ENCODE measurements at places on chromosomes 7 and 10. TPM values are rescaled to one million over a fixed set of nuclear protein-coding genes. Genes with fewer than 3 reads are reported as not detected.

Gene SH2D4B
- total RNA-seq, result not detected

Gene AGAP4
- 9.2 TPM for total RNA-seq

Gene CYP2C18
- total RNA-seq, result not detected

Gene EVX1
- total RNA-seq, result not detected

Gene JAKMIP3
- under 0.01 TPM for total RNA-seq

DNA sequence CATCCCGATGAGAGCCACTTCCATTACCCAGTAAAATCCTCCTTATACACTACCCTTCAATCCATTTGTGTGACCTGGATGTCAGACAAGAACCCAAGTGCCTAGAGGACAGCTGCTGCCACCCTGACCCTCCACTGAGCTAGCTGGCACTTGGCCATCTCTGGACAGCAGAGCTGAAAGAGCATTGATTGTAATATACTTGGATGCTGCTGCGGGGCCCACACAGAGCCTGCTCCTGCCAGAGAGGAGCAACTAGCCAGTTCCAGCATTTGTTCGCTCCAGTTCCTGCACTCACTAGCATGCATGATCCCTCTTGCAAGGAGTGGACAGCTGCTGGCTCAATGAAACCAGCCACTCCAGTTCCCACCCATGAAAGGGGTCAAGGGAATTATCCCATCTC lies 8.4 kb upstream of the TMEM254 start:
- DNase-seq, result no peak

- DNase-seq, result no peak
Observed at GRCh38 chr10:121087129-121087528, 236.0 kb downstream of the WDR11 start.

DNA sequence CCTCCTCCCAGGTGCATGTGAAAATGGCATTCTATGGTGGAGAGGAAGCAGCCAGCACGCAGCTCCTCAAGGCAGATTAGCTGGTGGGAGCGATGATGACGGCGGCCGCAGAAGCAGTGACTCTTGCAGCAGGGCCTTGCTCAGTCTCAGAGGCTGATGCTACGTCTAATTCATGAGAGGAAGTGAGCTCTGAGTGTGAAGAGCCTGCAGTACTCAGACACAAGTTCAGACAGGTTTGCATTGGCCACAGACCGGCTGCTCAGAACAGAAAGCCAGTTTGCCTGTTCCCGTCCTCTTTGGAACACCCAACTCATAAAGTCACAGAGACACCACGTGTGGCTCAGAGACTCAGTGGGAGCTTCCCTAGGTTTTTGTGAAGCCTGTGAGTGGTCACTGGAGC lies 136.5 kb downstream of the ADARB2 start:
- DNase-seq, result no peak

DNA sequence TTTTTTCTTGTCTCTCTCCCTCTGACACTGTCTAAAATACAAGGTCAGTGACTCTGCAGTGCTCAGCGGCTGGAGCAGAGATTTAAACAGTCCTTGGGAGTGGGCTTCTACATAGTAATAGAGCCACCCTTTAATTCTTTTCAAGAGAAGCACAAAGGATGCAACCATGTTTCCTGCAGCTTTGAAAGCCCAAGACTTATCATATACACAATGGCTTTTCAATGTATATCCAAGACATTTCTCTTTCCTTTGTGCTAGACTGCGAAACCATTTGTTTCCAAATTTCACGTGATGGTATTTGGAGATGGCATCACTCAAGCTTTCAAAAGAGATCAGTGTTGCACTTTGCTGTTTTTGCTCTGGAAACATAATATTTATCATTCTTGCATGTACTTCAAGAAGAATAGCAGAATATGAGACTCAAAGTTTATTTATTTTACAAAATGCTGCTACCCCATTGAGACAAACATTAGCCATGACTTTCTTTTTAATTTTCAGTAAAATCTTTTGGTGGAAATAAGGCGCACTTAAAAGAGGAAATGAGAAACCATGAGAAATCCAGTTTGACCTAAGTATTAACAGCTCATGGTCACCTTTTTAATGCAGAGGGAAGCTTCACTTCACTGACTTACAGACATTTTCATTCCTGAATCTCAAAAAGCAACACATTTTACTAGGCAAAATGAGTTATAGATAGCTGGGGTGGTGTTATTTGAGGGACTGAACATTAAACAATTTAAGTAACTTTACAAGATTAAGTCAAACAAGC lies 76.6 kb downstream of the SEMA3C start:
- DNase-seq, result no peak

GRCh38 chr7:40673285-40673684 lies 538.5 kb downstream of the SUGCT start:
- no peak for DNase-seq

DNA sequence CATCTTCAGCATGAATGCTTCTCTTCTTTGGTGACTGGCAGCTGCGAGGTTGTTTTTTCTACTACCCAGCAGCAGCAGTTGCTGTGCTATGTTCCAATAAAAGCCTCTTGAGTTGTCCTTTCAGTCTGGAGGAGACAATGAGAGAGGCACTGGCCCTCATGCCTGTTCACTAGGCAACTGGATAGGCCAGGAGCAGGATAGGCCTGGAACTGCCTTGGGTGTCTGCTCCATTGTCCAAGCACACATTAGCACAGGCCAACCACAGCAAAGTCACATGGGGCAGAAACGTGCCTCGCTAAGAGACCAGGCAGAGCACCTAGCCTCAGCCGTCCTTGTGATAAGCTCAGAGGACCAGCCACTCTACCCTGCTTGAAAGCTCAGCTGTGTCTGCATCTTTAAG lies 76.9 kb upstream of the PDCD4 start:
- no peak for DNase-seq

GRCh38 chr10:42997151-42997848 lies 79.6 kb upstream of the RET start:
- DNase-seq, result no peak

DNA sequence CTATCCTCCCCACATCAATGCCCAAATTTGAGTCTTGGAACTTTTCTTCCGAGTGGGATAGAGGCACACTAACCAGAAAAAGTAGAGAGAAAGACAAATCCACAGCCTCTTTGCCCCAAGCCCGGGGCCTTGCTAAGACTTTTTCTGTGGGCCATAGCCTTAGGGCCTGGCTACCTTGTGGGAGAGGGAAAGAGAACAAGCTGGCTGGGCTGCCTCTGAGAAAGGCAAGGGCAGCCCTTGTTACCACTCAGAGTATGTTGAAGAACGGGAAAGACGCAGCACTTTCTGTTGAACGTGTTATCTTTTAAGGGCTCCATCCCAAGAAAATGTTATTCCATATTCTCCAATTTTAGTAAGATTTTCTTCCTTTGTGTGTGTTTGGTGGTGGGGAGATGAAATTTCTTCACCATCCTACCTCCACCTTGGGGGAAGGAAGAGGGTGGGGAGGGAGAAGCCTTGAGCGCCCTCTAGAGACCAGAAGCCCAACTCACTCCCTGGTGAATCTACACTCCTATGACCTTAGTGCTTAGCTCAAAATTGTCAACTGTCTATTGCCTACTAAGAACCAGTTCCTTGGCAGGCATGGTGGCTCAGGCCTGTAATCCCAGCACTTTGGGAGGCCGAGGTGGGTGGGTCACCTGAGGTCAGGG lies 3.9 kb upstream of the NRF1 start:
- no peak for DNase-seq

DNA sequence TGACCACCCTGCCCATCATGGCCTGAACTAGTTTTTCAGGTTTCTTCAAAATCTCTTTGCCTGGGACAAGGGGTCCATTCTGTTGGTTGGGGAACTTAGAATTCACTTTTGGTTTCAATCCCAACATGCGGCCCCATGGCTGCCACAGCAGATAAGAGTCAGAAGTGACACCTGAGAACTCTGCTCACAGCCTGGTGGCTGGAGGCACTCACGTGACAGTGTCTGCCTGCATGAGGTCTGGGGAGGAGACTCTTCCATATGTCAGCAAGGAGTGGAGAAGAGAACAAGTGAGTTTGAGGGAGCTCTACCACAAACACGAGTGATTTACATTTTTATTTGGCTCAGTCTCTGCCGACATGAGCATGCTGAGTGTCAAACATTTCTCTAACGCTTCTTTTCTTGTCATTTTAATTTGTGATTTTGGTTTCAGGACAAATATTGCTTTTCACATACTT lies 370.4 kb downstream of the TNS3 start:
- no peak for DNase-seq

GRCh38 chr10:75355706-75356105 lies 45.9 kb downstream of the ZNF503 start:
- DNase-seq, result no peak

DNA sequence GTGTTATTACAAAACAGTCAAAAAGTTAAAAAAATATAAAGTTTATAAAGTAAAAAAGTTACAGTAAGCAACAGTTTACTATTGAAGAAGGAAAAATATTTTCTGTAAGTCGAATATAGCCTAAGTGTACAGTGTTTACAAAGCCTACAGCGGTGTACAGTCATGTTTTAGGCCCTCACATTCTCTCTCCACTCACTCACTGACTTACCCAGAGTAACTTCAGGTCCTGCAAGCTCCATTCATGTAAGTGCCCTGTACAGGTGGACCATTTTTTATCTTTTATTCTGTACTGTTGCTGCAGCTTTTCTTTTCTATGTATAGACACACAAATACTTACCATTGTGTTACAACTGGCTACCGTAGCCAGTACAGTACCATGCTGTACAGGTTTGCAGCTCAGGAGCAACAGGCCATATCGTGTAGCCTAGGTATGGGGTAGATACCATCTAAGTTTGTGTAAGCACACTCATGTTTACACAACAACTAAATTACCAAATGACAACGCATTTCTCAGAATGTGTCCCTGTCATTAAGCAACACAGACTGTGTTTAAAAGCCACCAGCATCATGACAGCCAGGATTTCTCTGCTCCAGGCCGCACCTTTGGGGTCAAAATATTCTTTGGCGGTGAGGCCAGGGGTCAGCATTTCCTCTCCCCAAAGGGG lies 67.2 kb downstream of the DLG5 start:
- DNase-seq, result no peak

- DNase-seq, result no peak
Observed at GRCh38 chr10:20521186-20521585, 375.9 kb downstream of the NEBL start.

DNA sequence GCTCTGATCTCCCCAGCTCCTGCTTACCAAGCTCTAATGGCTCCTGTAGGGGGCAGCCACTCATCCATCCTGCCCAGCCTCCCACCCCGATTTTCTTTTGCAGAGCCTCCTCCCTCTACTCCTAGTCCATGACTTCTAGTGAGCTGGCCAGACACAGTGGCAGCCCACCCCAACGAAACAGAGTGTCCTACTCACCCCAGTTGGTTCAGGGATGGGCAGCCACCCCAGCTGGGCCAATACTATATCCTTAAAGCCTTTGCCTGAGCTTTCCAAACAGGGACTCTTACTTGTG lies 77.1 kb downstream of the GRID1 start:
- no peak for DNase-seq

DNA sequence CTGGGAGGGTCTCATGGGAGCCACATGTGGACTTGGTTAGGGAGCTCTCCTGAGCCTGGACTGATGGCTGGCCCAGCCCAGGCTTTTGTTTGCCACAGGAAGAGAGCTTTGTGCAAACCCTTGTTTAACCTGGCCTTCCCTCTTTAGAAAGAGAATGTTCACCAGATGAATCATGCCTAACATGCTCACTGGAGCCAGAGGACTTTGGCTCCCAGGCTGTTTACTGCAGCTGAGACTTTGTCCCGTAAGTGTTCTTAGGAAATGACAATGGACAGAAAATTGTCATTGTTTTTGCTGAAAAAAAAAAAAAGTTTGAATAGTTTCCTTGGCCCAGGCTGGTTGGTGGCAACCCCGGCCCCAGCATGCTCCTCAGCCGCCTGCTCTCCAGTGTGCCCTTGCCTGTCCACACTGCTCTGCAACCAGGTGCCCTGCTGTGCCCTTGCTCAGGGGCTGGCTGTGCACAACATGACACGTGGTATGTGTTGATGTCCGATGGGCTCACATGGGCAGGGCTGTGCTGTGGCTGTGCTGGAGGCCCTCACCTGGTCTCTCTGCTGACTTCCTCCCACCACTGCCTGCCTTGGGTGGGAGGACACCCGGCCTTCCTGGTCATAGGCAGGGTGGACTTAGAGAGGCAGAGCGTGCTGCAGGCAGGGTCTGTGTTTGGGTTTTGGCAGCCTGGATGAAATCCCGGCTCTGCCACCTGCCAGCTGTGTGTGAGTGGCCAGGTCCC lies 215.3 kb upstream of the ZNF32 start:
- peak; percentile 65 for DNase-seq

DNA sequence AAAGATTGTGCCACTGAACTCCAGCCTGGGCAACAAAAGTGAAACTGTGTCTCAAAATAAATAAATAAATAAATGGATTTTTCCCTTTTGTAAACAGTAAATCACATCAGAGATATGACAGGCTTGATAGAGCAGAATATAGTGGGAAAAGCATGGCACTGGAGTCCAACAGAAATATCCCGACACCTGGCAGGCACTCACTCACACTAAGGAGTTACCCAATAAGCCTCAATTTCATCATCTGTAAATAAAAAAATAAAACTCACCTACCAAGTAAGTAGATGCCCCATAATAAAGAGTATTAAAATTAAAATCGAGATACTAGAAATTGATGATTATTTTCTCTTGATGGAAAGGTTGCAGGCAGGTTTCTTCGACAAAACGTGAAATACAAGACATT lies 1.7 kb downstream of the ATE1 start:
- no peak for DNase-seq

DNA sequence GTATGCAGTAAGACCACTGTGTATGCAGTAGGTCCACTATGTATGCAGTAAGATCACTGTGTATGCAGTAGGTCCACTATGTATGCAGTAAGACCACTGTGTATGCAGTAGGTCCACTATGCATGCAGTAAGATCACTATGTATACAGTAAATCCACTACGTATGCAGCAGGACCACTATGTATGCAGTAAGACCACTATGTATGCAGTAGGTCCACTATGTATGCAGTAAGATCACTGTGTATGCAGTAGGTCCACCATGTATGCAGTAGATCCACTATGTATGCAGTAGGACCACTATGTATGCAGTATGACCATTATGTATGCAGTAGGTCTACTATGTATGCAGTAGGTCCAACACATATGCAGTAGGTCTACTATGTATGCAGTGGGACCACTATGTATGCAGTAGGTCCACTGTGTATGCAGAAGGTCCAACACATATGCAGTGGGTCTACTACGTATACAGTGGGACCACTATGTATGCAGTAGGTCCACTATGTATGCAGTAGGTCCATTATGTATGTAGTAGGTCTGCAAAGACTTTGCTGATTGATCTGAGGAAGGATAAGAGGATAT lies 313.6 kb downstream of the ADARB2 start:
- DNase-seq, result no peak

DNA sequence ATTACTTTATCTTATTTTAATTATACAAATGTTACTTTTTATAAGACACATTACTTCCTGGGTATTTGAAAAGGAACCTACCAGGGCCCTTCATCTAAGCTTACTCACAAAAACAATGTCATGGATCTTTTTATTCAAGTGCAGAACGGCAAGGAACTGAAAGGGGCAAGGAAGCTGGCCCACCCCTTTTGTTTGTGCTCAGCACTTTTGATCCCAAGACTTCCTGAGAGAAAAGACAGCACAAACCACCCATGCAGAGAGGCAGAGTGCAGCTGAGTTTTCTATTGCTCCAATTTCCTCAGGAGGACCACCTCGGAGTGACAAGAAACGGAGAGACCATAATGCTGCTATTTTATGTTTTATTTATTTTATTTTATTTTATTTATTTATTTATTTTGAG lies 232.0 kb upstream of the NRP1 start:
- no peak for DNase-seq

- DNase-seq, result peak; percentile 88
Observed at GRCh38 chr10:78756604-78757343, 312.0 kb upstream of the ZMIZ1 start.
